ENCODE measurements at places on chromosomes 5 and 9.
A peak's percentile ranks its signal among the peaks of the same experiment; 100 is the strongest.

GRCh38 chr9:125142560-125143376 lies 560 bp downstream of the SCAI start:
- no peak for DNase-seq

- DNase-seq = no peak
Measured at GRCh38 chr9:78121488-78121887, 89.9 kb upstream of the GNAQ start.

DNA sequence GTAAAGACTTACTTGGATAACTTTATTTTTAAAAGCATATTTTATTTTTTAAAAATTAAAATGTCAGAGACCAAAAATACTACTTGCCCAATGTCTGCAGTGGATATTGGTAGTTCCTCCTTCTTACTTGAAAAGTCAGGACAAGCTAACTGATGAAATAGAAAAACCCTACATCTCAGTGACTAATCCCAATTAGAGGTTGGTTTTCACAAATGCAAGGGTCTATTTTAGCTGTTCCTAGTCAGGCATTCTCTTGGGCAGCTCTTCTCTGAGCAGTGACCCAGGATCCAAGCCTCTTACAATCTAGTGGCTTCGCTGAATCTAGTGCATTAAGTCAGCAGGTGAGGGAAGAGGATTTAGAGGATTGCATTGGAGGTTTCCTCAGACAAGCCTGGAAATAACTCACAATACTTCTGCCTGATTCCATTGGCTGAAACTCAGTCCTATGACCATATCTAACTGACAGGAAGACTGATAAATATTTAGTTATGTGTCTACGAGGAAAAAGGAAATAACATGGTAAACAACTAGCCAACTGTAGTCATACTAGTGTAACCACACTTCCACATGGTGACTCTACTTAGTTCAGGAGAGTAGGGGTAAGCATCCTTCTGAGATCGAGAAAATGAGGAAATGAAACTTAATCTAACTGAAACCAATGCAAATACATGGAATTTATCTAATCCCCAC lies 34.2 kb upstream of the MIER3 start:
- DNase-seq = no peak

DNA sequence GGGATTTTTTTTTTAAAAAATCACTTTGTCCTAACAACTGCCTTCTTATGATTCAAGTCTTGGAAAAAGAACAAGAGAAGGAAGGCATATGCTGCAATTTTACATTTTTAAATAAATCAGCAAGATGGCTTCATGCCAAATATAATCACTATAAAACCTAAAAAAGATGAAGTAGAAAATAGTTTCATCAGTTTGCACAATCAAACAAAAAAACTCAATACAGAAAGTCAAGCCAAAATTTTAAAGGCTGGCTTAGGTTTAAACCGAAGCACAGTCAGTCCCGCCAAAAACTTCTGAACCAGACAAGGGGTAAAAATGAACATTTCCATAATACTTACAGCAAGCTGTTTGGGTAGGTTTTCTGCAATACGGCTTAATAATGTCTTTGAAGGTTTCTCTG lies 57.3 kb downstream of the ZFR start:
- DNase-seq = no peak

GRCh38 chr5:169367861-169368260 lies 66.9 kb upstream of the SLIT3 start:
- DNase-seq = no peak

- DNase-seq = no peak
Measured at GRCh38 chr9:68998812-68999211, 15.1 kb downstream of the PRKACG start.

GRCh38 chr9:121865060-121865459 lies 213.6 kb downstream of the DAB2IP start:
- DNase-seq = no peak

DNA sequence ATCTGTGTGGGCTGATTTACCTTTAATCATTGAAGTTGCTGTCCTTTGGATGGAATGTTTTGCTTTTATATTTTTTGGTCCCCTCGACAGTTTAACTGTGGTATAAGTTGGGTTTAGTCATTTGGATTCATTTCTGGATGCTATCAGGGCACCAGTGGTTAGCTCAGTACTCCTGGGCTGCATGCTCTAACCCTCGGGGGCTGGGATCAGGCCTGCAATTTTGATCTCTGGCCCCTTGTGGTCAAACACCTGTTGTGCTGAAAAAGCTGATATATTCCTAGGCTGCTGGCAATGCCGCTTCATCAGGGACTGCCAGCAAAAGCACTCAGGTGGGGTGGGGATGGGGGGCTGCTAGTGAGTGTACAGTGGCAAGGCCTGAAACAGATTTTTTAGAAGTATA lies 440.4 kb upstream of the RIOK2 start:
- DNase-seq = no peak

GRCh38 chr9:71704796-71705195 lies 63.5 kb downstream of the CEMIP2 start:
- no peak for DNase-seq

DNA sequence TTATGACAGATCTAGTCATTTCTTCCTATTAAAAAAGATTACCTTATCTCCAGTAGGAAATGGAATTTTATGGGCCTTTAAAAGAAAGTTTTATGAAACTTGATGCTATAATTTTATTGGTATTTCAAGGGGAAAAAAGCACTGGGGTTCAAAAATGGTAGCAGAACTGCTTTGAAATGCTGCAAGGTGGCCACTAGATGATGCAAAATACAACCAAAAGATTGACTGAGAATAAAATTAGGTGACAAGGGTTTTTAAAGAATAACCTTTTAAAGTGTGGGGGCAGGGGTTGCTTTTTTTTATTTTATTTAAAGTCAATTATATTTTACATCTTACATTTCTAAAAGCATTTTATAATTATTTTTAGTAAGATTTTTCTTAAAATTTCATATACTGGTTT lies 61.7 kb downstream of the KLF9 start:
- DNase-seq = no peak

- no peak for DNase-seq
Measured at GRCh38 chr9:20634895-20635294, 12.6 kb upstream of the MLLT3 start.

DNA sequence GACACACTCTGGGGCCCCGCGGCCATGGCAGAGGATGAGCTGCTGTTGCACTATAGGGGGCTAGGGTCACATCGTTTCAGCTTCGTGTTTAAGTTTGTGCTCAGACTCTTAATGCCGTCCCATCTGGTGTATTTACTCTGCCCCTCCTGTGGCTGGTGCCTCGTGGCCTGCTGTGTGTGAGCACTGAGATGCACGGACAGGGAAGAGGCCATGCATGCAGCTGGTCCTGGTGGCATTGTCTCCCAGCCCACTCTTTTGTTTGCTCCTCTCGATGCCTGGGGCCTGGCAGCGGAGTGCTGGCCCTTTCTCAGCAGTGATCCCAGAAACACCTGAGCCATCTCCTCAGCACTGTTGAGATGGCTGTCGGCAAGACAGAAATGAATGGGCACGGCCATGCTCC lies 30.0 kb upstream of the PHF2 start:
- no peak for DNase-seq

DNA sequence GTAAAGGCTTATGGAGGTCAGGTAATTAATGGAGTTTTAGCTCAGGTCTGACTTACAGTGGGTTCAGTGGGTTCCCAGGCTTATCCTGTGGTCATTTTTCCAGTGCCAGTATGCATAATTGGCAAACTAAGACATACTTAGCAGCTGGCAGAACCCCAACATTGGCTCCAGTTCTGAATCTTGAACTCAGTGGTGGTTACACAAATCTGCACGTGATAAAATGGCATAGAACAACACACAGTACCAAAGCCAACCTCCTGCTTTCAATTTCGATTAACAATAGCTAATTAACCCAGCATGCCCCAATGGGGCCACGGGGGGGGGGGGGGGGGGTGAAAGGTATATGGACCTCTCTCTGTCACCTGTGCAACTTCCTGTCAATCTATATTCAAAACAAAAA lies 19.0 kb upstream of the BARX1 start:
- DNase-seq = no peak

DNA sequence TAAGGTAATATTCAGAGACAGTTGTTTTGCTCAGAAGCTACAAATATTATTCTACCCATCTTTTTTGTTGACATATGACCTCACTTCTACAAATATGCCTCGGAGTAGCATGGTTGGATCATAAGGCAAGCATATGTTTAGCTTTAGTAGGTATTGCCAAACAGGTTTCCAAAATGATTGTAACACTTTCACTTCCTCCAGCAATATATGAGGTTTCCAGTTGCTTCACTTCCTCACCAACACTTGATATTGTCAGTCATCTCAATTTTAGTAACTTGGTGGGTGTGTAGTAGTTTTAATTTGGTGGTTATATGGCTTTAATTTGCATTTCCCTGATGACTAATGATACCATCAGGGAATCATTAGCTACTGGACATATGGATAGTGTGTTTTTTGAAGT lies 46.7 kb downstream of the TNFSF8 start:
- no peak for DNase-seq

- DNase-seq = no peak
Measured at GRCh38 chr5:168706655-168707069, 127.5 kb upstream of the PANK3 start.

GRCh38 chr9:91740701-91741100 lies 209.3 kb downstream of the ROR2 start:
- DNase-seq = no peak

DNA sequence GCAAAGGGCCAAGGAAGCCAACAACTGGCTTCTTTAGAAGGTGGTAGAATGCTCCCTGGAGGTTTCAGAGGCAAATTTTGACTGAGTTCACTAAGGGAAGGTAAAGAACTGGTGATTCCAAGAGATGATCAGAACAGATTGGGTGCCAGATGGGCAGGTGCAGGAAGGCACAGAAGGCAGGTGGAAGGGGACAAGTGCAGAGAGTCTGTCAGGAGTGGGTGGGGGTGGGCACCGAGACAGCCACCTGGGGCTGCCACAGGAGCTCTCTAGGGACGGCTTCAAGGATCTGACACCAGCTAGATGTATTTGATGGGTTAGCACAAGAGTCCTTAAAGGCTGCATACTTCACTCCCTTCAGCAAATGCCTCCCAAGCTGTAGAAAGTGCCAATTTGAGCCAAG lies 207.3 kb downstream of the PTTG1 start:
- no peak for DNase-seq

DNA sequence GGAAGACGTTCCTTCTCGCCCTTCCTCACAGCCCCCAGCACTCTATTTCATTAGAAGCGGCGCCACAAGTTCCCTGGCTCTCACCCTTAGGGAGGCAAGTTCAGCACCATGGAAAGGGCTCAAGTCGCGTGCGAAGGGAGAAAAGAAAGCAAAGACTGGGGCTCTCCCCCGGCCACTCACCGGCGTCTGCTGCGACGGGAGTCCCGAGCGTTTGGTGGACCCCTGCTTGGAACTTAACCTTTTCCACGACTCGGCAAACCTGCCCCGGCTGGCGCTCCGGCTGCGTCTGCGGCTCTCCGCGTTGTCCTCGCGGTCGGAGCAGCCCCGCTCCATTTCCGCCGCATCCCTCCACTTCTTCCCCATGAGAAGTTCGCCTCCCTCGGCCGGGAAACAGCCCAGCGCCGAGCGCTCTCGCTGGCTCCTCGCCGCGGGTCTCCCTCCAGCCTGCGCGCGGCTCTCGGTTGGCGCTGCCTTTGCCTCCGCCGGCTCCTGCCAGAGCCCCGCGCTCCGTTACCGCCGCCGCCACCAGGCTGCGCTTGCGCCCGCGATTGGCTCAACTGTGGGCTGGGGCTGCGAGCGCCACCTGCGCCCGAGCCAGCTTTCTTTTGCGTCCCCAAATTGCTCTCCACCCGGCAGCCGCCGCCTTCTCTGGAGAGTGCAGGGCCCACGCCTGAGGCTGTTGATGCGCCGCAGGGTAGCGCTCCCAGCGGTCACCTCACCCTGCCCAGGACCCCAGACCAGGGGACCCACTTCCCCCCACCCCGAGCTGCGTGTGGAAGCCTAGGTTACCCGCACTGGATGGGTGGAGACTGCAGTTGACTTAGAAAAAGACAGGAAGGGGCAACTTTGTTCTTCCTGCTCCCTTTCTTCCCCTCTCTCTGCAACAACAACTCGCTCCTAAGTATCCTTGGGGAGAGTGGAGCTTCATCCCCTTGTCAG lies 321.6 kb downstream of the CEMIP2 start:
- peak; percentile 86 for DNase-seq

- DNase-seq = no peak
Measured at GRCh38 chr5:150522504-150523414, 14.8 kb downstream of the NDST1 start.

- peak; percentile 92 for DNase-seq
Measured at GRCh38 chr5:151758430-151759241, at the start of gene ATOX1. TSS of gene ATOX1 (minus strand) at chr5:151758631. CDS start at chr5:151758551, 80 bp downstream.

- DNase-seq = peak; percentile 35
Measured at GRCh38 chr5:74326571-74327338, 313.8 kb downstream of the ENC1 start.
